ENCODE measurements at places on chromosomes 3 and 15. TPM values are rescaled to one million over a fixed set of nuclear protein-coding genes. Genes with fewer than 3 reads are reported as not detected.

Gene CERS3
- total RNA-seq: 1.1 TPM

Gene UROC1
- total RNA-seq: not detected

Gene INSYN1
- 30.1 TPM for total RNA-seq

Gene CATSPER2
- total RNA-seq: 4.2 TPM

Gene HYKK
- total RNA-seq: 1.2 TPM

Gene LYZL4
- total RNA-seq: not detected

Gene C3orf52
- total RNA-seq: 0.31 TPM

Gene PSTPIP1
- total RNA-seq: 0.62 TPM

Gene ARL8B
- total RNA-seq: 95.6 TPM

Gene ZNF660
- total RNA-seq: 14.3 TPM

Gene XYLB
- 7.3 TPM for total RNA-seq

Gene SI
- total RNA-seq: not detected

All from occipital lobe (tissue), 3 donors.